ENCODE measurements at places on chromosomes 1 and 21.
A peak's percentile ranks its signal among the peaks of the same experiment; 100 is the strongest.

DNA sequence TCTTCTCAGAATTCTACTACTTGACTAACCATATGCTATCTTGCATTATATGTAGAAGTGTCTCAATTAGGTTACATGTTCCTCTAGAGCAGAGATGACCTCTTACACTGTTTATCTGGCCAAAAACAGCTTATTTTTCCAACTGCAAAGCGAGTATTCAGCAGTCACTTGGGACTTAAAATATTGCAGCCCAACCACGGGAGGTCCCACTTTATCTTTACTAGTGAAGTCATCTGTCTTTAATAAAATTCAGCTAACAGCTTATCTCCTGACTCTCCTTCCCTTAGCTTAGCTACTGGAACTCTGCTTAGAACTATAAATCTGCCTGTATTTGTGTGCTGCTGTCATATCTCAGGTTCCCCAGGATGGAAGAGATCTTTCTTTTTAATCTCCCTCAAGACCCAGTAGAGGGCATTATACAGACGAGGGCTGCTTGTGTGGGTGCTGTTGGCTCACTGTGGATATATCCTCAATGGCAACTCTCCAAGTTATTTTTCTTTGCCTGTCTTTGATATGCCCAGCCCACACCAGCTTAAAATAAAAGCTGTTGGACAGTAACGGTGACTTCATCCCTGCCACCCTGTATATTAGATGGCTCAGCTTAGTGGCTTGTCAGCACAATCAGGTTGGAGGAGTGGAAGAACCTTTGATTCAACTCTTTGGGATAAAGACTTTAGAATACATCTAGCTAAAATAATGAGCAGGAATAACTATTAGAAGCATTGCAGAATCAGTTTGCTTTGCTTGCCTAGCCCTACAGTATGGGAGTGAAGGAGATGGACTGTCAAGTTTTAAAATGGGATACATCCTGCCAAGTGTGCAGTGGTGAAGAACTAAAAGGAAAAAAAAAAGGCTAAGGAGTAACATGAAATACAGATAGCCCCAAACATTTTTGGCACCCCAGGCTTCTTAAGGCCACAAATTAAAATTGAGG is 9.6 kb downstream of the ENSA start:
- peak; percentile 45 for DNase-seq

DNA sequence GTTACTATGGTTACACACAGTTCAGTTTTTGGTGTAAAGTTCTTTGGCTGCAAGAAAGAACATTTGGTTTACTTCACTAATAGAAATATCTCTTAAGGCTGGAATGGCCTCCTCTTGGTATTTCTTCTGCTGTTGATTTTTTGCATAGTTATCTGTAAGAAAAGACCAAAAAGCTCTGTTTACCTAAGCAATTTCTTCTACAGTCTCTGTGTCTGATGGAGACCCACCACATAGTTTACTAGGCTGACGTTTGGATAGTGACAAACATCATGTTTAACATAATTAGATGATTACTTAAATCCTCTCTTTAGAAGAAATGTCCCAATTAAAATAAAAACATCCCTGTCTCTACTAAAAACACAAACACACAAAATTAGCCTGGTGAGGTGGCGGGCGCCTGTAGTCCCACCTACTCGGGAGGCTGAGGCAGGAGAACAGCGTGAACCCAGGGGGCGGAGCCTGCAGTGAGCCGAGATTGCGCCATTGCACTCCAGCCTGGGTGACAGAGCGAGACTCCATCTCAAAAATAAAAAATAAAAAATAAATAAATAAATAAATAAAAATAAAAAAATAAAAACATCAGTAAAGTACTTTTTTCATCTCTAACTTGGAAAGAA is 7.2 kb downstream of the PIGP start:
- no peak for DNase-seq

- DNase-seq = peak; percentile 43
Observed at GRCh38 chr1:34929497-34929852, at the start of gene DLGAP3. TSS of gene DLGAP3 (minus strand) at chr1:34929650. CDS start at chr1:34905383, 24,267 bp downstream.

GRCh38 chr1:80047791-80048190 is 1041.3 kb upstream of the ADGRL4 start:
- DNase-seq = no peak

DNA sequence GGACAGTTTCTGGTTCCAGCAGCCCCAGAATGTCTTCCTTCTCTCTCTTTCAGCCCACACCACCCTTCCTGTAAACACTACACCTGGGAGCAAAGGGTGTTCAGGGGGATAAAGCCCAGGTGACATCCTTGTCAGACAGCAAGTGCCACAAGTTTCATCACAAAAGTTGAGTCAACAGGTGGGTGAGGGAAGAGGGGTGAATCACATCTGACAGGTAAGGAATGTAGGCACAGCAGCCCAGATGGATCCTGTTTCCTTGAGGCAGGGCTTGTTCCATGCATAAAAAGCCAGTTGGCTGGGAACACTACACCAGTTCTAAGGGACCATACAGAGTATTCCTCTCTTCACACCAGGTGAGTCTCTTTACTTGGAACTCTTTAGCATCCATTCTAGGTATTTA is at the start of gene SPRR1B:
Gene SPRR1B, plus strand, starts transcription at position 309 of the 400 bp plus-strand sequence. CDS start 1,143 bp downstream, outside the sequence.
- DNase-seq = no peak

DNA sequence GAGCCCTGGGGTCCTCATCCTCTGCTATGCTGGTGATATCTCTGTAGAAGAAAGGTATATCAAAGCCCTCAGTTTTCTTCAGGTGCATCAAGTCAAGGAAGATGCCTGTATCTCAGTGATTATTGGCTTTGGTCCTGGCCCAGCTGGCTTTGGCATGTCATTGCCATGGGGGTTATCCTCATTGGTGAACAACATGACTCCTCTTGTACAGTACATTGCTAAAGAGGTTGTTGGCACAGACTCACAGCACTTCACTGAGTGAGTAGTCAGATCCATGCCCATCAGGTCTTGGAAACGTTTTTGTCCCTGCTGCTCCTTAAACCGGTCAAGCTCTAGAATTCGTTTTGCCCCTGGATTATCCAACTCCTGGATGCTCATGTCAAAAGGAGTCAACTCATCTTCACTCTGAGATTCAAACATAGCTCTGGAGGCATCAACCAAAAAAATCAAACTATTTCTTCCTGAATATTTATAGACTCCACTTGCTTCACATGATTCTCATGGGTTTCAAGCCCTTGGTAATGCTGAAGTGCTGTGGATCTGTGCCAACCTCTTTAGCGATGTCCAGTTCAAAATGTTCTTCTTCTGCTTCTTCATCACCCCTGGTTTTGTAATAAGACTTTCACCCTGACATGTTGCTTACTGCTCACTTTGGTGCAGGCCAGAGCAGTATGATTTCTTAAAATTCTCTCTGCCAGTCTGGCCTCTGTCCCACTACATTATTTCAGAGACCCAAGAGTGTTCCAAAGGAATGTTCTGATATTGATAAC is 43.0 kb upstream of the RAB3GAP2 start:
- DNase-seq = no peak

DNA sequence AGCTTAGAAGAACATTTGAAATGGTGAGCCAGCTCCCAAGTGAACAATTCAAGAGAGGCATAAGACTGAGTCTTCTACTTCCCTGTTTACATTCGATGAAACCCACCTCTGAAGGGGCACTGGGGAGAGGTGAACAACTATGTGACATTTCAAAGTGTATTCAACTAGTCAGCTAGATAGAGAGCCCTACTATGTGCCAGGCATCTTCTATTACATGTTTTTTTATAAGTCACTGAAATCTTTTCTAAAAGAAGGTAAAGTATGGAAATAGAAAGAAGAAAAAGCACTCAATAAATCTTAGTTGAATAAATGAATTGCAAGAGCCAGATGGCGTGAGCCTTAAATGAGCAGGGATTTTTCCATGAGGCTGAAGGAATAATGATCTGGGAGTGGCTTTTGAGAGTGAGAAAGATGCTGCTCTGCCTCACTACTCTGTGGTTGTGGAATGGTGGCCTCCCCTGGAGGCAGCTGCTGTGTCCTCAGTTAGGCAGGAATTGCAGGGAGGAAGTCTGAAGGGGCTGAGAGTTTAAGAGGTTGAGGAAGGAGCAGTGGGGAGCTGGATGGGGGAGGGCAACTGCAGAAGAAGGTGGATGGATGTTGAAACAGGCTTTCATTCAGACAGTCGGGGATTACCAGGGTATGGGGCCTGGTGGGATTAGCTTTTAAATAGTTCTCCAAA is 10.4 kb upstream of the PTPRF start:
- peak; percentile 39 for DNase-seq

DNA sequence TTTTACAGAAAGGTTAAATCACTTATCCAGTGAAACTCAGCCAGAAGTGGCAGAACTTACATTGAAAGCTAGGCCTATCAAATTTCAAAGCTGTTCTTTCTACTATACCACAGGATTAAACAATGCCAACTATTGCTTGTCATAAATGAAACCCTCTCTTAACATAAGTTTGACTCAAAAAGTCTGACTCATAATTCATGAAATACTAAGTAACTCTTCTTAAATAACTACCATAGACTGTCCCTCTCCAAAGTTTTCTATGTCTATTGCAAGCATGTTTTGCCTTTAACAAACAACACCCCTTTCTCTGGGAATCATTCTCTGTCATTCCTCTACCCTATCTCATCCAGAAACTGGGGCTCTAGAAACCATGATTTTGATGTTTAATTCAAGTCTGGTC is 109.5 kb upstream of the UBE2U start:
- DNase-seq = no peak

DNA sequence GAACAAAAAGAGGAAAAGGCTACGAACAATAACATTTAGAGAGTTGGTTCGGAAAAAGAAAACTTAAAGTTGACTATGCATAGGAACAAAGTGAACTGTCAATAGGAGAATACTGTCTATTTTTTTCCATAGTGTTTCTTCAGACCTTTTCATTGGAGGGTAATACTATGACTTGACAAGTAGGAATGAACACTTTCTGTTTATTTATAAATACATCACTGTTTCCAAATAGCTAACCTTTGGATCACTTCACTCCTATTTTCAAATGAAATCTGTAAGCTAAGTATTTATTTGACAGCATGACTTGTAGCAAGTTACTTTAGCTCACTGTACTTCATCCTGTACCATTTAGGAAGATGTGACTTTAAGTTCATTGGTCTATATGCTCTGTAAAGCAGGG is 221.3 kb downstream of the COL24A1 start:
- DNase-seq = no peak

DNA sequence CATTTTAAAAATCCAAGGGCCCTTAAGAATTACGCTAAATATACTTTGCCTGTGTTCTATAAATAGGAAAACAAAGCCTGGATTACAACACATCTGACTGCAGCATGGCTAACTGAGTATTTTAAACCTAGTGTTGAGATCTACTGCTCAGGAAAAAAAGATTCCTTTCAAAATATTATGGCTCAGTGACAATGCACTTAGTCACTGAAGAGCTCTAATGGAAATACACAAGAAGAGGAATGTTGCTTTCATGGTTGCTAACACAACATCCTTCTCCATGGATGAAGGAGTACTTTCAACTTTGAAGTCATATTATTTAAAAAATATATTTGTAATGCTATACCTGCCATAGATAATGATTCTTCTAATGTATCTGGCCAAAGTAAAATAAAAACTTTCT is 248.3 kb upstream of the NEGR1 start:
- DNase-seq = no peak

DNA sequence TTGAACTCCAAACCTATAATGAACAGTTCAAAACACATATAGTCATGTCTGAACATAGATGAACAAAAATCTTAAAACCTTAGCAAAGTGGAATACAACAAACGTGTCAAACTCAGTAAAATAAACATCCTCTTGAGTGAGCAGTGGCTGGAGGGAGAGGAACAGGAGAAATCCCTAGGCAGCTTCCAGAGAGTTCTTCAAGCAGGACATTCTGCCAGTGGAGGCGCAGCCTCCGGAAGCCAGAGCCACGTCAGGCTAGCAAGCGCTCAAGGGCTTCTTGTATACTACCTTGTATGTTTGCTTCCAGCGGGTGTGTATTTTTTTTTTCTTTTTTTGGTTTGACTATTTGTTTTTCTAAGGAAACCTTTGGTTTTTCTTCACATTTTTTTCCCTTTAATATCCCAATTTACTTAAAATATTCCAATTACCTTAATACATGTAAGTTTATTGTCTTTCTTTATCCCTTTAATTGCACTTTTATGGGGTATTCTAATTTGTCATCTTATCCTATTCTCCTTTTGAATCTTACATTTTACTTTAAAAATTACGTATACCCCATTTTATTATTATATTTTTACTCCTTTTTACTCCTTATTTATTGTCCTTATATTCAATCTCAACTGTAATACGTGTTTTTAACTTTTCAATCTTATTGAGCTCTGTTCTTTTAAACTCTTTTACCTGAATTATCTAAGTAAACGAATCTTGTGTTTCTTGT is 42.0 kb downstream of the COLGALT2 start:
- DNase-seq = peak; percentile 54

- DNase-seq = no peak
Observed at GRCh38 chr1:60227601-60228000, 154.0 kb upstream of the C1orf87 start.

DNA sequence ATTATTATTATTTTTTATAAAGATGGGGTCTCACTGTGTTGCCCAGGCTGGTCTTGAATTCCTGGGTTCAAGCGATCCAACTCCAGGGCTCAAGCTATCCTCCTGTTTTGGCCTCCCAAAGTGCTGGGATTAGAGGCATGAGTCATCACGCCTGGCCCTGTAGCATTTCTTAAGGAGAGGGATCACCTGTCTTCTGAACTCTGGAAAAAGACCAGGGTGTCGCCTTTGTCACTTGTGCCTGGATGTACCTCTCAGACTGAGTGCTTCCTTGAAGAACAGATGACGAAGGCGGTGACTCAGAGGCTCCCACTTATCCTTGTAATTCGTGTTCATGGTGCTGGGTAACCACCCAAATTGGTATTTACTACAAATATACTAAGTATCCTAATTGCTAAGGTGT is 2.4 kb upstream of the CGN start:
- peak; percentile 77 for DNase-seq

DNA sequence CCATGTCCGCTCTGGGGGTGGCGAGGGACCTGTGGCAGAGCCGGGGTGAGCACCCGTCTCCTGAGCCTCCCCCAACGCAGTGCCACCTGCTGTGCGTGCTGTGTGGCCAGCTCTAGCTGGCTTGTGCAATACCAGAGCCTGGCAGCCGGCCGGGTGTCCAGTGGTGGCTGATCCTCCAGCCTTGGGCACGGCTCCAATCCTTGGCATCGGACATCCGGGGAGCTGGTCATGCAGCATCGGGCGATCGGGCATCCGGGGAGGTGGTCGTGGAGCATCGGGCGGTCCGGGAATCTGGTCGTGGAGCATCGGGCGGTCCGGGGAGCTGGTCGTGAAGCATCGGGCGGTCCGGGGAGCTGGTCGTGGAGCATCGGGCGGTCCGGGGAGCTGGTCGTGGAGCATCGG is 8.1 kb downstream of the SLX9 start:
- DNase-seq = no peak

GRCh38 chr1:3561702-3562101 is 49.6 kb downstream of the MEGF6 start:
- no peak for DNase-seq

- DNase-seq = no peak
Observed at GRCh38 chr1:108615544-108615943, 45.3 kb downstream of the HENMT1 start.

DNA sequence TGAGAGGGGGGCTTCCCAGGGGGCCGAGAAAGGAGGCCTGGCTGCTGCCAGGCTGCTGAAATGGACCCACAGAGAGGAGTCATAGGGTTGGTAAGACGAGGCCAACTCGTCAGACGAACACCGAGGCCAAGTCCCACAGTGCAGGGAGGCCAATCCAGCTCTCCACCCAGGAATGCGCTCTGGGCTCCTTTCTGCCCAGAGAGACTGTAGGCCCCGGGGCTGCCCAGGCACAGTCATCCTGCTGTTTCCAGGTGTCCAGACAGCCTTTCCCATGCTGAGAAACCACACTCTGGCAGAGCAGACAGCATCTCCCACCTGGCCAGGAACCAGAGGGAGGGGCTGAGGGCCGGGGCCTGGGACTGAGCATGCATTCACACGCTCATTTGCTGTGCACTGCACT is 26.7 kb upstream of the RSPO1 start:
- DNase-seq = peak; percentile 16

Data from mesendoderm (in vitro differentiated cells).